ENCODE measurements at places on chromosomes 1 and 21.

GRCh38 chr1:2554621-2555387, 1.4 kb upstream of the TNFRSF14 start:
- DNase-seq = peak; percentile 33

DNA sequence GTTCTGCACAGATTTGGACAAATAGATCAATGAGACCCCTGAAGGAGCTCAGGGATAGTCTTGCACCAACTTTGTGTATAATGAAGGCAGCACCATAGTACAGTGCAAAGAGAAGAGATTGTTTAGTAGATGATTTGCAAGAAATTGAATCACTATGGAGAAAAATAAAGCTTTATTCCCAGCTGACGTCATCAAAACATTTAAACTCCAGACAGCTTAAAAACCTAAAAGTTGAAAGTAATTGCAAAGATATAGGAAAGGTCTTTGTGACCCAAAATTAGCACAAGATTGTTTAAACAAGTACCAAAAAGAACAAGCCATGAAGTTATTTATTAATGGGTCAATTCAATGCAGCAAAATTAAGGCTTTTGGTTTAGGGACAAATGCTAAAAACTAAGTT, 88.8 kb upstream of the BACE2 start:
- no peak for DNase-seq

GRCh38 chr21:40041446-40041845, 174.2 kb downstream of the PCP4 start:
- no peak for DNase-seq

- no peak for DNase-seq
These were observed 9.5 kb upstream of the TAS1R2 start for GRCh38 chr1:18868801-18869424.
